Dermis microvascular lymphatic vessel endothelial cell (primary cell): ENCODE measurements at places on chromosomes 2 and 18. TPM values are rescaled to one million over a fixed set of nuclear protein-coding genes. Genes with fewer than 3 reads are reported as not detected.

DNA sequence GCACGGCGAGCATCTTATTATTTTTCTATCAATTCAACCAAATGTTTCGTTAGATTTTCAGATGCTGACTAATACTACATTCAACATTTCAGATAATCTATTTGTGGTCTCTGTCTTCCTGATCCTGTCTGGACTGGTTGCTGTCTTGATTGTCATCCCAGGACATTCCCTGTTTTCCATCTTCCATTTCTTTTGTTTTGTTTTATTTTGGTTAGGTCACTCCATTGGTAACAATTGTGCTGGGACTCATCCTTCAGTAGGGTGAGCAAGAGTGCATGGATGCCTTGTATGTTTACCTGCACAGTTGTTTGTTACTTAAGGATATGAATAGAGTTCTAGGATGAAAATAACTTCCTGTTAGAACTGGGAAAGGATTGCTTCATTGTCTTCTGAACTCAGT is 55.9 kb upstream of the ACYP2 start:
- no peak for DNase-seq

DNA sequence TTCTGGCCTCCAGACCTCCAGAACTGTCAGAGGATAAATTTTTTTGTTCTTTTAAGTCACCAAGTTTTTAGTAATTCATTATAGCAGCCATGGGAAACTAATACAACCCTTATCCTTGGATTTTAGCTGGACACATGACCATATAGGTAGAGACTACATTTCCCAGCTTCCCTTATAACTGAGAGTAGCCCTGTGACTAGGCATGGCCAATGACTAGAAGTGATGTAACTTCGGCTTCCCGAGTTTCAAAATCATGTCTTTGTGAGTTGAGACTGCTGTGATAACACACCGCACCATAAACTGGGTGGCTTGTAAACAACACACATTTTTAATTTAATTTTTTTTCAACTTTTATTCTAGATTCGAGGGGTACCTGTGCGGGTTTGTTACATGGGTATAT is 134.0 kb upstream of the SERTAD2 start:
- DNase-seq: no peak

- DNase-seq: no peak
These were observed 490.5 kb downstream of the TNS1 start for GRCh38 chr2:217512259-217512658.

- DNase-seq: no peak
These were observed 140.7 kb upstream of the PKDCC start for GRCh38 chr2:41907141-41907540.

Gene PRKCE
- total RNA-seq: 28.4 and 30.7 TPM in 2 replicates

Gene NEB
- 0.39 and 0.63 TPM in 2 replicates for total RNA-seq
